ENCODE measurements at places on chromosomes 2 and 18. TPM values are rescaled to one million over a fixed set of nuclear protein-coding genes. Genes with fewer than 3 reads are reported as not detected.
A peak's percentile ranks its signal among the peaks of the same experiment; 100 is the strongest.

The CERS6 gene
- total RNA-seq: 16.7 TPM

The AGXT gene
- 0.44 TPM for total RNA-seq

The LONRF2 gene
- 7.9 TPM for total RNA-seq

The TMEM37 gene
- 12.2 TPM for total RNA-seq

The LRRC30 gene
- not detected for total RNA-seq

The CTAGE1 gene
- not detected for total RNA-seq

The CPLX4 gene
- total RNA-seq: not detected

The UGT1A4 gene
- 0.30 TPM for total RNA-seq

The SF3B1 gene
- 212 TPM for total RNA-seq

The FBXO41 gene
- total RNA-seq: 4.1 TPM

- H3K4me3 ChIP-seq: no peak overlapping the region
- H3K27me3 ChIP-seq: no peaks in the 10 kb centered on the region
- DNase-seq: no peak
Observed at GRCh38 chr2:37585295-37585908, 86.0 kb downstream of the CDC42EP3 start.

GRCh38 chr2:74548900-74549826 lies 4.6 kb downstream of the LOXL3 start:
- peaks cover 30% of the 10 kb centered on the region for H3K4me1 ChIP-seq
- peak overlapping the region; percentile 76 for H3K27ac ChIP-seq
- DNase-seq: peak; percentile 76
- no peaks in the 10 kb centered on the region for H3K27me3 ChIP-seq

GRCh38 chr2:9696731-9697130 lies 65.9 kb upstream of the YWHAQ start:
- no peak overlapping the region for H3K27ac ChIP-seq
- H3K4me1 ChIP-seq: peaks cover 6% of the 10 kb centered on the region
- DNase-seq: no peak

DNA sequence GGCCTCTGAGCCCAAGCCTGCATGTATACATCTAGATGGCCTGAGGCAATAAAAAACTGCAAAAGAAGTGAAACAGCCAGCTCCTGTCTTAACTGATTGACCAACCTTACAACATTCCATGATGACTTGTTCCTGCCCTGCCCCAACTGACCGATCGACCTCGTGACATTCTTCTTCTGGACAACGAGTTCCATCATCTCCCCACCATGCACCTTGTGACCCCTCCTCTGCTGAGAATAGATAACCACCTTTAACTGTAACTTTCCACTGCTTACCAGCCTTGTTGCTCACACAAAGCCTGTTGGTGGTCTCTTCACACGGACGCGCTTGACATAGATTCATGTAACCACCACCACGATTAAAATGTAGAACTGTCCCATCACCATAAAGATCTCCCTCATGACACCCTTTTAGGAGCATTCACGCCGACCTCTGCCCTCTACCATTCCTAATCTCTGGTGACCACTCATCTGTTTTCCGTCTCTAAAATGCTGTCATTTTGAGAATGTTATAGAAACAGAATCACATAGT lies 120.1 kb upstream of the REV1 start:
- no peaks in the 10 kb centered on the region for H3K27me3 ChIP-seq
- no peak overlapping the region for H3K27ac ChIP-seq
- DNase-seq: no peak
- no peak overlapping the region for H3K4me3 ChIP-seq
- no peaks in the 10 kb centered on the region for H3K36me3 ChIP-seq

DNA sequence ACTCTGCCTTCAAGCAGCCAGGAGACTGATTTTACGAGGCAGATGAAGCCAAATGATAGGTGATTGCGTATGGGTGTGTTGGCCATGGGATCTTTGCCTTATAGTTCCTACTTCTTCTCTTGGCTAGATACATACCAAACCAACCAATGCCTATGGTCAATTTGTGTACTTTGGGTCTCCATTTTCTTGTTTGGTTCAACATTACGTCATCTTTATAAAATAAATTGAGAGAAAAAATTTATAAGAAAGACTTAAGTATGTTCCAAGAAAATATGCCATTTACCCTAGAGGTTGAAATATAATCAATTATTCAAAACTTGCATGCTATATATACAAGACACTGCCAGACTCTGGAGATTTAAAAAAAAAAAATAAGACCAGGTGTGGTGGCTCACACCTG lies 150.9 kb downstream of the SP3 start:
- no peaks in the 10 kb centered on the region for H3K4me1 ChIP-seq
- no peak for DNase-seq
- no peaks in the 10 kb centered on the region for H3K36me3 ChIP-seq
- H3K4me3 ChIP-seq: no peak overlapping the region
- H3K27me3 ChIP-seq: no peaks in the 10 kb centered on the region
- H3K27ac ChIP-seq: no peak overlapping the region

- DNase-seq: no peak
- H3K27ac ChIP-seq: peak overlapping the region; percentile 60
- no peak overlapping the region for H3K4me3 ChIP-seq
- H3K4me1 ChIP-seq: peaks cover 66% of the 10 kb centered on the region
Observed at GRCh38 chr2:217822296-217823252, 180.2 kb downstream of the TNS1 start.

DNA sequence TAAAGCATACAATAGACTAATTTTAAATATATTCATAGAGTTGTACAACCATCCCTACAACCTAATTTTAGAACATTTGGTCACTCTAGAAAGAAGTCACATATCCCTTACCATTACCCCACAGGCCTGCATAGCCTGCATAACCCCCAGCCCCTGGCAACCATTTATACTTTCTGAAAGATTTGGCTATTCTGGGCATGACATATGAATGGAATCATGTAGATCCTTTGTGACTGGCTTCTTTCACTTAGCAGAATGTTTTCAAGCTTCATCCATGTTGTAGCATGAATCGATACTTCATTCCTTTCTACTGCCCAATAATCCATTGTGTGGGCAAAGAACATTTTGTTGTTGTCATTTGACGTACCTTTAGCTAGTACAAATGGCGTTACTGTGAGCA lies 151.5 kb downstream of the WDSUB1 start:
- H3K36me3 ChIP-seq: no peaks in the 10 kb centered on the region
- H3K27ac ChIP-seq: peak overlapping the region; percentile 50
- no peak overlapping the region for H3K4me3 ChIP-seq

DNA sequence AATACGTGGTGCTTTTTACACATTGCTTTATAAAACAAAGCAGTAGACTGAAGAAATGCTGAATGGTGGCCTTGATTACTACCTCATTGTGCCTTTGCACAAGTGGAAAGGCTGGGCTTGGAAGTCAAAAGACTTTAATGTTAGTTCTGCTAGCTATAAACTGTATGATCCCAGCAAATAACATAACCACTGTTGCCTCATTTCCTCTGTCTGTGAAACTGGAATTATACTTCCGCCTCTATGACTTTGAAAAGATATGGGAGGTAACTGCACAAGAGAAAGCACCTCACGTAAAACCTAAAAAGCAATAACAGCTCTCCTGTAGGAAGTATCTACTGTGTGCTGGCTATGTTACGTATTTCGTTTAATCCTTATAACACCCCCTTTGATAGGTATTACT lies 43.4 kb upstream of the DSC1 start:
- H3K4me1 ChIP-seq: peaks cover 3% of the 10 kb centered on the region
- DNase-seq: no peak
- no peaks in the 10 kb centered on the region for H3K27me3 ChIP-seq
- no peak overlapping the region for H3K4me3 ChIP-seq

DNA sequence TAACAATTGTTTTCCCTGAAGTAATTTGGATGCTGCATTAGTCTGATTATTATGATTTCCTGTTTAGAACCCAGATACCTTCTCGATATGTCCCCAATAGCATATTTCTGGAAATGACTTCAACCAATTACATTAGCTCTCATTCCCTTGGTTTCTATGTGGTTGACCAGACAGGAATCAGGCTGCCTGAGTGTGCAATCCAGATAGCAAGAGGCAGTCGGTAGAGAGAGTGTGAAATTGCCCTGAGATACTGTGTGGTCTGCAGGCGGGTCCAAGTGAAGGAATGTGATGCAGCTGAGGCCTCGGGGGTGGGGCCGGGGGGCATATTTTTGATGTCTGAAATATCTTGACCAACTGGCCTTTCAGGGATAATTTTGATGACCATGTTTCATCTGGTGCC lies 143.9 kb upstream of the ITGA6 start:
- H3K4me1 ChIP-seq: peaks cover 16% of the 10 kb centered on the region
- H3K36me3 ChIP-seq: no peaks in the 10 kb centered on the region
- no peak overlapping the region for H3K27ac ChIP-seq

DNA sequence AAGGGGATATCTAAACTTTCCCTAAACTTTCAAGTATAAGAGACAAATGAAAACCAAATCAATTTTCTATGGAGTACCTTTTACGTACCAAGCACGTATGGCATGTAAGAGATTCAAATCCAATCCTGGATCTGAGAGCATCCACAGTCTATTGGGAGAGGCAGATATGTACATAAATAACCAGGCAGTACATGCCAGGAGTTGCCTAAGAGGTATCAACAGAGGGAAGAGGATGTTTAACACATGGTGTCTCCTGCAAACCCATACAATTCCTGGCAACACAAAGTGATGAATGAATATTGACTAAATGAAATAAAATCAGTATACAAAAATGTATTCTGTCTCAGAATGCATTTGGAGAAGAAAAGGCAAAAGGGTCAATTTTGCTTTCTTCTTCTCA lies 116.6 kb downstream of the PIGN start:
- no peak for DNase-seq
- H3K4me3 ChIP-seq: no peak overlapping the region
- no peaks in the 10 kb centered on the region for H3K4me1 ChIP-seq
- H3K36me3 ChIP-seq: no peaks in the 10 kb centered on the region

DNA sequence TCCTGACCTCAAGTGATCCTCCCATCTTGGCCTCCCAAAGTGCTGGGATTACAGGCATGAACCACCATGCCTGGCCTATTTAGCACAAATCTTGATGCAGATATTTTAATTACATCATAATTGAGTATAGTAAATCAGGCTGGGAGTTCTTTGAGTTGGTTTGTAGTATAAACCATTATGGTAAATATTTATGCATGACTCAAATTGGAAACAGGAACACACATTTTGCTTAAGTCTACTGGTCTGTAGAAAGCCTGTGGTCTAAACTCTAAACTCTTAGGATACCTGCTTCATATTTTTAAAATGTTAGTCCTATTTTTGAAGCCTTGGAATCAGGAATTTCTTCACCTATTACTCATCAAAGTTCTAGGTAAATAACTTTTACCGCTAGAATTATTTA lies 16.8 kb downstream of the ASXL3 start:
- no peaks in the 10 kb centered on the region for H3K4me1 ChIP-seq
- DNase-seq: no peak
- no peaks in the 10 kb centered on the region for H3K36me3 ChIP-seq

GRCh38 chr2:3594493-3595281 lies at the start of gene COLEC11:
COLEC11 (plus strand) TSS chr2:3595112; CDS start chr2:3604341, 9,229 bp downstream.
- peaks cover 7% of the 10 kb centered on the region for H3K4me1 ChIP-seq
- DNase-seq: peak; percentile 83
- H3K36me3 ChIP-seq: no peaks in the 10 kb centered on the region
- peak within 1 kb of the TSS; percentile 10 for H3K4me3 ChIP-seq

- H3K4me3 ChIP-seq: no peak overlapping the region
- no peaks in the 10 kb centered on the region for H3K27me3 ChIP-seq
- no peak overlapping the region for H3K27ac ChIP-seq
- H3K4me1 ChIP-seq: no peaks in the 10 kb centered on the region
- no peak for DNase-seq
Observed at GRCh38 chr2:42281416-42282081, 79.5 kb downstream of the COX7A2L start.

- H3K4me1 ChIP-seq: peaks cover 15% of the 10 kb centered on the region
- no peaks in the 10 kb centered on the region for H3K36me3 ChIP-seq
- H3K4me3 ChIP-seq: no peak overlapping the region
- H3K27ac ChIP-seq: peak overlapping the region; percentile 68
- H3K27me3 ChIP-seq: no peaks in the 10 kb centered on the region
Observed at GRCh38 chr18:55479656-55480420, 108.2 kb downstream of the TCF4 start.

DNA sequence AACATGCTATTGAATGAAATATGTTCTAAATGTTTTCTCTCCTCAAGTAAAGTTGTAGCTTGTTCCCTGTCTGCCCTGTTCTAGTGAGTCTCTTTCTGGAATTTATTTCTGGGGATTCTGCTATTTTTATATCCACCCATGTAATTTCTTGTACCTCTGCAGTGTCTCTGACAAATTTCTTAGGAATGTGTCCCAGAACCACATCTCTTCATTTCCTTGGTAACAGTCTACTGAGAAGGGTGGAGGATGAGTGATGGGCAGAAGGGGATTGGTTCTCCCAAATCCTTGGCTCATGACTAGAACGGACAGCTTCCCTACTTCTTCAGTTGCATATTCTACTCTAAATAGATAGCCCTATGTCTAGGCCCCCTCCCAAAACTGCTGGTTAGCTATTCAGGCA lies 490.6 kb upstream of the LINC00305 start:
- DNase-seq: no peak
- no peaks in the 10 kb centered on the region for H3K36me3 ChIP-seq
- no peaks in the 10 kb centered on the region for H3K27me3 ChIP-seq
- H3K4me3 ChIP-seq: no peak overlapping the region
- no peak overlapping the region for H3K27ac ChIP-seq

GRCh38 chr2:177029501-177029900 lies 183.1 kb upstream of the HNRNPA3 start:
- H3K27me3 ChIP-seq: no peaks in the 10 kb centered on the region
- no peak overlapping the region for H3K4me3 ChIP-seq
- no peaks in the 10 kb centered on the region for H3K36me3 ChIP-seq
- no peak overlapping the region for H3K27ac ChIP-seq
- H3K4me1 ChIP-seq: no peaks in the 10 kb centered on the region

- no peak overlapping the region for H3K4me3 ChIP-seq
- no peaks in the 10 kb centered on the region for H3K27me3 ChIP-seq
- no peak overlapping the region for H3K27ac ChIP-seq
- H3K36me3 ChIP-seq: no peaks in the 10 kb centered on the region
- no peak for DNase-seq
- H3K4me1 ChIP-seq: no peaks in the 10 kb centered on the region
Observed at GRCh38 chr2:5387406-5387805, 304.8 kb upstream of the SOX11 start.

DNA sequence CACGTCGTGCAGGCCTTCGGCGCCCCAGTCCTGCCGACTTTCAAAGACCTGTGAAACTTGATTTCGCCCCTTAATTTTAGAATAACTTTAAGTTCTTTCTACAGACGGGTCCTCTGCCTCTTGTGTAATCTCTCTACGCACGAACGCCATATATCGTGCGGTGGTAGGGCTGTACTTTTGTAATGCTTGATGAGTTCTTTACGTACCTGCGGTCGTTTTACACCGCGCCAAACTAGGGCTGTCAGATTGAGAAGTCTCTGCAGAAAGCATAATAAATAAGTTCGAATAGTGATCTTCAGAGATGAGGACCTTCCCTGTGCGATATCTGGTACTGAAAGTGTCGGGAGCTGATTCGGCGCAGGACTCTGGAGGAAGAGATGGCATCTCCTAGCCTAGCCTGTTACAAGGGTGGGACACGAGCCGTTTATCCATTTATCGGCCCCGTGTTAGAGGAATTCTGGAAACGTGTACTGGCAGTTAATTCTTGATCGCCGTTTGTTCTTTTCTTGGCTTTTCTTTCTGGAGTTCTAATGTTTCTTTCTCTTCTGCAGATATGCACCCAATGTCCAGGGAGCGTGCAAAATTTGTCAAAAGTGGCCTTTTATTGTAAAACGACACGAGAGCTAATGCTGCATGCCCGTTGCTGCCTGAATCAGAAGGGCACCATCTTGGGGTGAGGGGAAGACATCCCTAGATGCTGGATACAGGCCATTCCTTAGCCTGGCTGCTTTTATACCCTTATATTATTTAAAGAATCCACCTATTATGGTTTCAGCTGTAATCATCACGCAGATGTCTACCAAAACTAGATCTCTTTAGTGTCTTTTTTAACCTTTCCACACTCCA lies 781 bp upstream of the SLC5A6 start:
- H3K4me3 ChIP-seq: peak overlapping the region; percentile 86
- no peaks in the 10 kb centered on the region for H3K27me3 ChIP-seq
- H3K4me1 ChIP-seq: peaks cover 24% of the 10 kb centered on the region
- H3K36me3 ChIP-seq: peaks cover 19% of the 10 kb centered on the region
- DNase-seq: no peak
- peak overlapping the region; percentile 95 for H3K27ac ChIP-seq

All from upper lobe of left lung (tissue), 6 donors.